Renal pelvis (tissue), 12 donors: ENCODE measurements at places on chromosomes 2 and 18. TPM values are rescaled to one million over a fixed set of nuclear protein-coding genes. Genes with fewer than 3 reads are reported as not detected.

GRCh38 chr2:156435718-156436496 is at the start of gene GPD2:
GPD2 (plus strand) TSS chr2:156436379; CDS start chr2:156476106, 39,727 bp downstream.
- DNase-seq: peak; percentile 88

GRCh38 chr2:103627301-103627700 is 865.5 kb downstream of the TMEM182 start:
- DNase-seq: no peak

DNA sequence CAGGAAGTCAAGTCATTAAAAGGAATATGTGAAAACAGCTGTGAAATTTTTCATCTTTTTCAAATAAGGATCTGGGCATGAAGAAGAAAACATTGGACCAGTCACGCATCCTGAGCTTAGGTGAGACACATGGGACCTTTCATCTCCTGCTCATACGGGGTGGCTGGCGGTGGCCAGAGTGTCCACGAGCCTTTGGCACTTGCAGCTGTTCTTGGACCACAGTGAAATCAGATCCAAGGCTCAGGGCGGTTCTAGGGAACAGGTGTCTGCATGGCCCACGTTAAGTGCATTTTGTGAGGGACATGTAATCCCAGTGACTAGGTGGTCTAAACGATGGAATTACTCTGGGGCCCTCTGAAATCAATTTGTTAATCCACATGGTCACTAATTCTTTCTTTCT is 212.7 kb upstream of the COPS8 start:
- no peak for DNase-seq

DNA sequence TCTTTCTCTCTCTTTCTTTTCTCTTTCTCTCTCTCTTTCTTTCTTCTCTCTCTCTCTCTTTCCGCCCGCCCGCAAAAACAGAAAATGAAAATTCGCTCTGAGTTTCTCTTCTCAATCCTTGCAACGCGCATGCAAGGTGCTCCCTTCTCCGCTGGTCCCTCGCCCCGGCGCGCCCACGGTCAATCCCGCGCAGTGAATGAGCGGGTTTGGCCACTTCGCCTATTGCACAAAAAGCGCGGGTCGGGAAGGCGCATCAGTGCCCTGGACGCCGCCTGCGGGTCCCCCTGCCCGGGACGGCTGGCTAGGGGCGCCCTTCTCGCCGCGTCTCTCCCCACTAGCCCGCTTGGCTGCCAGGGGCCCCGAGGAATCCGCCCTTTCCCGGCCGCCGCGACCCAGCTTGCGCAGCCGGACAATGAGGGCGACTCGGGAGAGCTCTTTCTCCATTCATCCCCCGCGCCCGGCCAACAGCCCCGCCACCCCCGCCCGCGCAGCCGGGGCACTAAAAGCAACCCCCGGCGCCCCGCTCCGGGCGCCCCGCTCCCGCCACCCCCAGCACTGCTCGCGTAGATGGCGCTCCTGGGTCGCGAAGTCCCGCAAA is 706 bp downstream of the LAMA1 start:
- DNase-seq: no peak

DNA sequence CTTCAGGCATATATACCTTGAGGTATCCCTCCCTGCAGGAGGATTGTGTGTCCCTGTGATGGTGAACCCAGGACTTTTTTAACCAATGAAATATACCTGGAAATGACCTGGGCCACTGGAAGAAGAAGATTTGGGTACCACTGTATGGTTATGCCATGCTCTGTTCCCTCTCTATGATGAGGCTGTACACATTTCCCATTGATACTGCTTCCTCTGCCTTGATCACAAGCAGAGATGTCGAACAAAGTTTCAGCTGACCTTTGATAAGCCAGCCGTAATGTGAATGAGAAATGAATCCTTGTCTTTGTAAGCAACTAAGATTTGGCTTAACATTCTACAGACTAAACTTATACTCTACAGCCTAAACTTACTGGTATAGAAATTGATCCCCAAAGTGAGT is 78.4 kb upstream of the SPOPL start:
- no peak for DNase-seq

DNA sequence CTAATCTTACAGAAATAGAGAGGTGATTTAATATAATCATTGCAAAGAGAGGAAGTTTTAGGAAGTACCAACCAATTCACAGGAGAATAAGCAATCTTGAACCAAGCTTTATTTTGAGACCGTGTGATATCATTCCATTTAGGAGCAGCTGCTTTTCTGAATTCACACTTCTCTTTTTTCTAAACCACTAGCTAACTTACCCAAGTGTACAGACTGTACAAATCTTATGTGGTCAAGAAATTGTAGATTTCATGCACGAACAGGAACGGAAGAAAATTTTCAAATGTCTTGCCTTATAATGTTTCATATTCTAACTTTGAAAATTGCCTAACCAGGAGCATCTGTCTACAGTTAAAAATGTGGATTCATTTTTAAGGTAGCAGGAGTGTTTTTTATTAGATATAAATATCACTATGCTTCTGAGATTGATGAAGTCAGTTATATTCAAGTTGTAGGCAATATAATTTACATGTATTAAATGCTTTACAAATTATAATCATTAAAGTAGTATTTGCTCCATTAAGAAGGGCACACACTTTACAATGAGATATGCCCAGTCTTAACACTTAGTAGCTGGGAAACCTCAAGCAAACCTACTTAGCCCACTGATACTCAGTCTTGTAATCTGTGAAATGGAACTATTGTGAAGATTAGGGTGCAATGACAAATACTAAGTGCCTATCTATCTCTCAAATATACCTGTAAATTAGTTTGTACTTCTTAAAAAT is 302.2 kb upstream of the STON1 start:
- no peak for DNase-seq

DNA sequence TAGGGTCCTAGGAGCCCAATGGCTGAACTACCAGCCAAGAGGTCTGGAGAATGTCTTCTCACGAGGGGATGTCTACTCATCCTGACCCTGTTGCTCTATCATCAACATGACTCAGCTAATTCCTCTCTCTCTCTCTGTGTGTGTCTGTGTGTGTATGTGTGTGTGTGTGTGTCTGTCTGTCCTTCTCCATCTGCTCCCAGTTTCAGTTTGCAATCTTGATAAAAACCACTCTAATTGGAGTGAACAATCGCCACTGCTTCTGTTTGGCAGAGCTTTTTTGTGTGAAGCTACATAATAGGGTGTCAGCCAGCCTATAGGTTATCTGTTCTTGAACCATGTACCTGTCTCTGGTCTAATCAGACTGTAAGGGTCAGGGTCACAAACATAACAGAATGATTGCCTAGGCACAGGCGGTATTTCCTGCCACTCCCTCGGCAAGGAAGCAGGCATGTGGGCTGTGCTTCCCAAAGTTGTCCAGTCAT is 219.8 kb downstream of the SH3BP4 start:
- no peak for DNase-seq

DNA sequence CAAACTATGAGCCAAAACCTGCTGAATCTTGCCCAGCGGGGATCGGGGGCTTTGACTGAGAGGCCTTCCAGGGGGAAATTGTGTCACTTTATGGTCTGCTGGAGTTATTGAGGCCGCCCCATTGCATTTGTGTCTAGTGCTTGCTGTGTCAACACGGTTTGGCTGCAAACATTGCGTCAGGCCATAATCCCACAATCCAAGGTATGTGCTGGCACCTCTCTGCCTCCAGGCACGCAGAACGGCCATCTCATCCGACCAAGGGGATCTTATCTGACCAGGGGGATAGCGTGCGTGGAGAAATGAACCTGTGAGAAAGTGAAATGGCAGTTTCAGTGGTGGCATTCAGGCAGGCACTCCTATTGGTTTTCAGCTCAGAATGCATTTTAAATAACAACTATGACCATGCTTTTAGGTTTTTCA is 18.1 kb upstream of the LYPD6B start:
- DNase-seq: no peak

The VAMP5 gene
- 39.0 TPM for polyA plus RNA-seq

- DNase-seq: no peak
Measured at GRCh38 chr2:99802734-99803133, 312.9 kb upstream of the REV1 start.

DNA sequence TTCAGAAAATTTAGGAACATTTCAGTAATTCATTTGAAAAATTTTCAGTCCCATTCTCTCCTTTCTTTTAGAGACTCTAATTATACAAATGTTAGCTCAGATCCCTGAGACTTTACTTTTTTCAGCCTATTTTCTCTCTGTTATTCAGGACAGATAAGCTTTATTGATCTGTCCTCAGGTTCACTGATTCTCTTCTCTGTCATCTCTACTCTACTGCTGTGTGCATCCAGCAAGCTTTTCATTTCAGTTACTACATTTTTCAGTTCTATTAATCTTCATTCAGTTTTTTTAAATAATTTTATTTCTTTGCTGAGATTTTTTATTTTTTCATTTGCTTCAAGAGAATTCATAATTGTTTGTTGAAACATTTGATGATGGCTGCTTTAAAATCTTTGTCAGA is 22.1 kb upstream of the PIK3C3 start:
- DNase-seq: no peak

The CKAP2L gene
- 12.4 TPM for polyA plus RNA-seq

The SIX2 gene
- polyA plus RNA-seq: 33.3 TPM

The REV1 gene
- 79.9 TPM for polyA plus RNA-seq

The RHBDD1 gene
- 30.2 TPM for polyA plus RNA-seq

DNA sequence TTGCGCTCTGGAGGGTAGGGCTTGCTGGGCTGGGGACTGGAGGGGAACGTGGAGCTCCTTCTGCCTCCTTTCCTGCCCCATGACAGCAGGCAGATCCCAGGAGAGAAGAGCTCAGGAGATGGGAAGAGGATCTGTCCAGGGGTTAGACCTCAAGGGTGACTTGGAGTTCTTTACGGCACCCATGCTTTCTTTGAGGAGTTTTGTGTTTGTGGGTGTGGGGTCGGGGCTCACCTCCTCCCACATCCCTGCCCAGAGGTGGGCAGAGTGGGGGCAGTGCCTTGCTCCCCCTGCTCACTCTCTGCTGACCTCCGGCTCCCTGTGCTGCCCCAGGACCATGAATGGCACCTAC is 4.3 kb downstream of the GPR35 start:
- DNase-seq: no peak

- DNase-seq: no peak
Measured at GRCh38 chr18:35167857-35168256, 73.0 kb upstream of the ZNF397 start.

GRCh38 chr18:67385455-67385854 is 131.1 kb downstream of the DSEL start:
- DNase-seq: no peak

DNA sequence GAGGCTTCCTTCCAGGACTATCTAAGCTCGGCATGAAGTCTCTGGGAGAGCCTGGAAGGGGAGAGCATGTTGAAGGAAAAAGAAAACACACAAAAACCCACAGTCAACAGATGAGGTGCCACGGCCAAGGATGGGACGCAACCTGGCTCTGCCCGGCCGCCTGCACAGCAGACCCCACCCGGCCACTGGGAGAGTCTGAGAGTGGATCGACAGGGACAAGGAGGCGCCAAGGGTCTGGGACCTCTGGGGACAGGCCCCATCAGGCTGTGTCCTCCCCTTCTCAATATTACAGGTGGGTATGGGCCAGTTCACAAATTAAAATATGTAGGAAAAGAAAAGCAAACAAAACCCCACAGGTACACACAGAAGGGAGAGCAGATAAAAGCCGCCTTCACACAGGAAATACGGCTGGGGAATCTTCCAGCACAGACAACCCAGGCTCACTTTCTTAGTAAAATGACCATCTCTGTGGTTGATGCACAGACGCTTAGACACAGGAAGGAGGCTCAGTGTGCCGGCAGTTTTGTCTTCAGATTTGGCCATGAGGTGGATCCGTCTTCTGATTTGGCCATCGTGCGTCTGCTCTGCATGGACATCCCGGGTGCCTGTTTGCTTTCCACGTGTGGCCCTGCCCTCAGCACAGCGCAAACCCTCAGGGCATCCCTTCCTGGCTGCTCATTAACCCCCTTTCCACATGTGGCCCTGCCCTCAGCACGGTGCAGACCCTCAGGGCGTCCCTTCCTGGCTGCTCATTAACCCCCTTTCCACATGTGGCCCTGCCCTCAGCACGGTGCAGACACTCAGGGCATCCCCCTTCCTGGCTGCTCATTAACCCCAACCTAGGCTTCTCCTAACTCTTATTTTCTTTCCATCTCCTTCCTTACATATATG is 138.4 kb downstream of the EIPR1 start:
- DNase-seq: no peak

The TEX44 gene
- polyA plus RNA-seq: not detected

The LRRTM1 gene
- polyA plus RNA-seq: 24.0 TPM

The GREB1 gene
- 16.2 TPM for polyA plus RNA-seq

The CD207 gene
- polyA plus RNA-seq: not detected

DNA sequence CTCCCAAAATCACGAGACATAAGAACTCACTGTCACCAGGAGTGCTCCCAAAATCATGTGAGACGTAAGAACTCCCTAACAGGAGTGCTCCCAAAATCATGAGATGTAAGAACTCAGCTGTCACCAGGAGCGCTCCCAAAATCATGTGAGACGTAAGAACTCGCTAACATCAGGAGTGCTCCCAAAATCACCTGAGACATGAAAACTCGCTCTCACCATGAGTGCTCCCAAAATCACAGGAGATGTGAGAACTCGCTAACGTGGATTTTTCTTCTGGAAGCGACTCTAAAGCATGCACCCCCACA is 53.1 kb downstream of the CTDP1 start:
- DNase-seq: no peak

DNA sequence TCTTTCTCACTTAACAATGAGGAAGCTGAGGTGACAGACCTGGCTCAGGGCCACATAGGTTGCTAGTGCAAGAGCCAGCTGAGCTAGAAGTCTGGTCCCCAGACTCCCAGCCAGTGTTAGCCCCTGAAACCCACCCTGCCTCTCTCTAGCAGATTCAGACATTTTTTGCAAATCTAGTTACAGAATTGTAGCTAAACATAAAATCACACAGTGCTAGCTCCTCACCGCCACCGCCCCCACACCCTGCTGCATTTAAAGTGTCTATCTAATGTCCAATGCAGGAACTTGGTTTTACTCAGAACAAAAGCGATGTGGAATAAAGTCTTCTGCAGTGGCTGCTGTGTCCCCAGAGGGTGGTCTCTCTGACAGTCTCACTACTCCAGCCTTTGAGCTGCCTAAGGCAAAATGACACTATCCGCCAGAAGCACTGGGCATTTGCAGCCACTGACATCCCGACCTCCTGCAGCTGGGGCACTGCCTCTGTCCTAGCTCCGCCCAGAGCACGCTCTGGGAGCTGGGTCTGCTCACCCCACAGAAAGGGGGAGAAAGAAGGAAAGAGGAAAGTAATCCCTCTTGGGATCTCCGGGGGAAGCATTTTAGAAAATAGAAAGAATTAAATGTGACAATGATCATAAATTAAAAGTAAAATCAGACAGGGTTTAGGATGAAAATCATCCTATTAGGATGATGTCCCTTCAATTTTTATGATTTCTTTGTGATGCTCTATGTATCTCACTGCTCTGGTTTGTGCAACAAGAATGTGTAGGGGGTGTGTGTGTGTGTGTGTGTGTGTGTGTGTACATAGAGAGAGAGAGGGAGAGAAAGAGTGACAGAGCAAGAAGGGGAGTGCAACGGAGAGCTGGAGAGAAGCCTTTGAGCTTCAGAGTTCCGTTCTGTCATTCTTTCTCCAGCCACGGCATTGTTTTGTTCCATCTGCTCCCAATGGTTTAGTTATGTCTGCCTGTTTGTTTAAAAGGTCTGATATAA is 50.5 kb upstream of the ST8SIA3 start:
- peak; percentile 1 for DNase-seq

GRCh38 chr2:205494537-205495235 is 187.6 kb upstream of the NRP2 start:
- no peak for DNase-seq

- no peak for DNase-seq
Measured at GRCh38 chr18:55381277-55381676, 206.7 kb downstream of the TCF4 start.
